G401 (cell line): ENCODE measurements at places on chromosomes 13 and 19. TPM values are rescaled to one million over a fixed set of nuclear protein-coding genes. Genes with fewer than 3 reads are reported as not detected.

The MYO16 gene
- total RNA-seq = not detected in 2 replicates

The ERVK3-1 gene
- 22.0 and 23.4 TPM in 2 replicates for total RNA-seq

The ZNF253 gene
- 0.12 and 1.0 TPM in 2 replicates for total RNA-seq

The COG3 gene
- 19.0 and 29.1 TPM in 2 replicates for total RNA-seq

The DACH1 gene
- not detected in 2 replicates for total RNA-seq

The SLC39A3 gene
- 61.7 and 90.3 TPM in 2 replicates for total RNA-seq

The ATP1A3 gene
- 1.2 and 2.7 TPM in 2 replicates for total RNA-seq

The CGB5 gene
- not detected in 2 replicates for total RNA-seq

The ANKRD10 gene
- total RNA-seq = 167 and 190 TPM in 2 replicates

DNA sequence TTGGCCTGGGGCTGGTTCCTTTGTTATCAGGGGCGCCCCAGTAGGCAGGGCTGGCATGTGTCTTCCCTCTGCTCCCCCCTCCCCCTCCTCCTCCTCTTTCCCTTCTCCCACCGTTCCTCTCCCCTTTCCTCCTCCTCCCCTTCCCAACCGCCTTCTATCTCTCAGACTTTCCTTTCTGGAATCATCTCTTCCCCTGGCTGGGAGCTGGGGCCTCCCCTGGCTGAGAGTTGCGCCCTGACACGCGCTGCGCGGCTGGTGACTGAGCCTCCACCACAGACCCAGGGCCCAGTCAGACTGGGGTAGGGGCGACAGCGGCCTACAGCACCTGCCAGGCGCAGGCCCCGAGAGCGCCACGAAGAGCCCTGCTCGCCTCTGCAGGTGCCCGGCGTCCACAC lies 2.8 kb downstream of the PNMA8B start:
- DNase-seq = no peak

GRCh38 chr13:96621634-96622183 lies 372.6 kb downstream of the OXGR1 start:
- DNase-seq = no peak

DNA sequence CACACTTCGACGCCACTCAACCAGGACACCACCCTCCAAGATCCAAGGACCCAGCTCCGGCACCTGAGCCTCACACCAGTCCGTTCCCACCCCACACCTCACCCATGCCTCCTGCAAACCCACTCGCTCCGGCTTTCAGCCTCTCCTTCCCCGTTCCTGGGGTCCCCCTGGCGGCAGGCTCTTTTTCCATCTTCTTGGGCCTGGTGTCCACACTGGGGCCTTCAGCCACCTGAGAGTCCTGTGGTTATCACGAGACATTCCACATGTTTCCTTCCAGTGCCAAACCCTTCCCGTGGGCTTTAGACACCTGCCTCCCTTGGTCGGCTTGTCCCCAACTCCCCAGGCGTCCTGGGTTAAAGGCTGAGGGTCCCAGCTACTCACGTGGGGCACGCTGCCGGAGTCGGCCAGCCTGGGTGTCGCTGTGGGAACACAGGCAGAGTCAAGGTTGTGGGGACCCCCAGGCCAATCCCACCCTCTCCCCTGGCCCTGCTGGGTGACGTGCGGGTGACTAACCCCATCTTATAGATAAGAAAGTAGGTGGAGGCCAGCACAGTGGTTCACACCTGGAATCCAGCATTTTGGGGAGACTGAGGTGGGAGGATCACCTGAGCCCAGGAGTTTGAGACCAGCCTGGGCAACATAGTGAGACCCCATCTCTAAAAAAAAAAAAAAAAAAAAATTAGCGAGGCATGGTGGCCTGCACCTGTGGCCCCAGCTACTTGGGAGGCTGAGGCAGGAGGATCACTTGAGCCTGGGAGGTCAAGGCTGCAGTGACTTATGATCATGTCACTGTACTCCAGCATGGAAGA lies 1.9 kb downstream of the JSRP1 start:
- DNase-seq = no peak

- no peak for DNase-seq
Measured at GRCh38 chr13:36059321-36059720, 71.9 kb downstream of the DCLK1 start.

DNA sequence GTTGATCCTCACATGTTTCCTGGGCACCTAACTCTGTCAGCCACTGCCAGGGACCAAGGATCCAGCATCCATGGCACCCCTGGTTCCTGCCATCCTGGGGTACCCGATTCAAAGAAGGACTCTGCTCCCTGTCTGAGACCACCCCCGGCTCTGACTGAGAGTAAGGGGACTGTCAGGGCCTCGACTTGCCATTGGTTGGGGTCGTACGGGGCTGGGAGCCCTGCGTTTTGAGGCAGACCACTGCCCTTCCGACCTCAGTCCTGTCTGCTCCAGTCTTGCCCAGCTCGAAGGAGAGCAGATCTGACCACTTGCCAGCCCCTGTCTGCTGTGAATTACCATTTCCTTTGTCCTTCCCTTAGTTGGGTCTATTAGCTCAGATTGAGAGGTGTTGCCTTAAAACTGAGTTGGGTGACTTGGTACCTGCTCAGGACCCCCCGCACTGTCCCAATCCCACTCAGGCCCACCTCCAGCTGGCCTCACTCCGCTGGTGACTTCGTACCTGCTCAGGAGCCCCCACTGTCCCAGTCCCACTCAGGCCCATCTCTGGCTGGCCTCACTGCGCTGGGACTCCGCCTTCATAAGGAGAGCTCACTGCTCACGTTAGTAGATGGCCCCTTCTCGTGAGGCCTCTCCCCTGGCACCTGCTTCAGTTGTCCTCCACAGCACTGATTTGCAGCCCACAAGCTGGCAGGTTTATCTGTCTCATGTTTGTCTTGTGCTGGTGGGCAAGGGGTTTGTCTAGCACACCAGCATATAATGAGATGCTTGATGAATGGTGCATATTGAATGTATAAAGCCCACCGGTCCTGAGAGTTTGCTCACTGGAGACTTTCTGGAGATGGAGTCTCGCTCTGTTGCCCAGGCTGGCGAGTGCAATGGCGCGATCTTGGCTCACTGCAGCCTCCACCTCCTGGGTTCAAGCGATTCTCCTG lies 3.9 kb downstream of the RPL28 start:
- DNase-seq = no peak

- DNase-seq = peak; percentile 13
Measured at GRCh38 chr19:7395360-7396066, 46.8 kb downstream of the ARHGEF18 start.

DNA sequence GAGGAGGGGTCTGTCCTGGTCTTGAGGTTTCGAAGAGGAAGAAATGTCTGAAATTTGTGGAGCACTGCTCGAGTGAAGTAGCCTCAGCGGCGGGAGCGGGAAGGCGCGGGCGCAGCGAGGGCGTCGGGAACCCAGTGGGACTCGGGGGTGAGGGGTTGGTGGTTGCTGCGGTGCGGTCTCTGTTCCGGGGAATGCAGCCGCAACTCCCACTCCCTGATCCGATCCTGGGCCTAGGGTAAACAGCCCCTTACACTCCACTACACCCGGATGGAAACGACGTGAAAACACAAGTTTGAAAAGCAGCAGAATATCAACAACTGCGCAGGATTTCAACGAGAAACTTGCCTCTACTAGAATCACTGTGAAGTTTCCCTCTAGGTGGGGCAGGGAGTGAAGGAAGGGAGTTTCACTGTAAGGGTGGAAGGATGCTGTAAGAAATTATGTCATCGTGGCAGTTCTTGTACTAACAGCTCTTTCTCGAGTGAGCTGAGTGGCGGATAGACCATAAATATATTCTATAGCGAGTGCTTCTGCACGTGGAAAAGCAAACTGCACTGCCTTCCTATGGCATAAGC lies 2.0 kb upstream of the KLF12 start:
- DNase-seq = peak; percentile 43

DNA sequence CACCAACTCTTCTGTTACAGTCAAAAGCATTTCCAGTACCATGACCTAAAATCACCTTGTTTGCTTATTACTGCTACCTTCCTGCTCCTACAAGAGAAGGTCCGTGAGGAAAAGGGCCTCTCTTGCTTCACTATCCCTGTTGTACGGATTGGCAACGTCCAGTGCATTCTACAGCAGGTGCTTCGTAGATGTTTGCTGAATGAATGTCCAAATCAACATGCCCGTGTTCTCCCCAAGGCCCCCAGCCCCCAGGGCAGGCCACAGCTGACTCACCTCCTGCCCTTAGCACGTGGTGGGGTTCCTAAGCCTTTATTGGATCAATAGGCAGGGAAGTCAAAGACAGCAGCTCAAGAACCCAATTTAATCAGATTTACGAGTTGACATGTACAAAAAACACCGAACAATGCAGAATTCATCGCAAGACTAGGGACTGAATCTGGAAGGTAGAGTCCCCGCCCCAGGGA lies 5.5 kb upstream of the NAPA start:
- DNase-seq = no peak

DNA sequence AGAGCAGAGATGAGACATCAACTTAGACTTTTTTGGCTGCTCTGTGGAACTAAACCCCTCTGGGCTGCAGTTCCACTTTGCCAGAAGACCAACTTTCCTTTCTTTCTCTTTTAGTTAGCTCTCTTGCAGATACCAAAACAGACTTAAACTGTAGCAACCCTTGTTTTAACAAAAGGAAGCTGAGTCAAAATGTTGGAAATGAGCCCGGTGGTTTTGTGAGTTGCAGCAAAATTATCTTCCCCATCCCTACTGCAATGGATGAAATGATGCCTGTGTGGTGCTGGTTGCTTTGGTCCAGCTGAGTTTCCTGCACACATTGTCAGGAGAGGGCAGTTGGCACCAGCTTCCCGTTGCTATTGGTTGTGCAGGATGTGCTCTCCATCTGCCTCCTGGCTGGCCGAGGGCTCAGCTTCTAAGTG lies 115.3 kb downstream of the LRCH1 start:
- DNase-seq = peak; percentile 93

GRCh38 chr13:30222254-30222653 lies 85.1 kb downstream of the KATNAL1 start:
- no peak for DNase-seq
